ENCODE measurements at places on chromosomes 11 and 22.

- DNase-seq = no peak
These were observed 206.8 kb upstream of the CADM1 start for GRCh38 chr11:115710980-115711379.

GRCh38 chr11:47356129-47356997 lies 3.9 kb upstream of the MYBPC3 start:
- no peak for DNase-seq

GRCh38 chr22:30665786-30666185 lies 1.9 kb downstream of the DUSP18 start:
- no peak for DNase-seq

- no peak for DNase-seq
These were observed 18.4 kb downstream of the RTL6 start for GRCh38 chr22:44479662-44480061.

- DNase-seq = no peak
These were observed 33.8 kb downstream of the EHF start for GRCh38 chr11:34654483-34655334.

Measured in progenitor cell of endocrine pancreas (in vitro differentiated cells).